ENCODE measurements at places on chromosomes 13 and 19.

DNA sequence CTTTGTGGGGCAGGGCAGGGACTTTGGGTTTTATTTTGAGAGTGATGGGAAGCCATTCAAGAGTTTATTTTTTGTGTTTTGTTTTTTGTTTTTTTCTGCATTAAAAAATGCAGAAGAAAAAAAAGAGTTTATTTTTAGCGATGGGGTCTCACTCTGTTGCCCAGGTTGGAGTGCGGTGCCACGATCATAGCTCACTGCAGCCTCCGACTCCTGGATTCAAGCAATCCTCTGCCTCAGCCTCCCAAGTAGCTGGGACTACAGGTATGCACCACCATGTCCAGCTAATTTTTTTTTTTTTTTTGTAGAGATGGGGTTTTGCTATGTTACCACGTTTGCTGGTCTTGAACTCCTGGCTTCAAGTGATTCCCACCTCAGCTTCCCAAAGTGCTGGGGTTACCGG lies 12.5 kb upstream of the CA11 start:
- DNase-seq: no peak

DNA sequence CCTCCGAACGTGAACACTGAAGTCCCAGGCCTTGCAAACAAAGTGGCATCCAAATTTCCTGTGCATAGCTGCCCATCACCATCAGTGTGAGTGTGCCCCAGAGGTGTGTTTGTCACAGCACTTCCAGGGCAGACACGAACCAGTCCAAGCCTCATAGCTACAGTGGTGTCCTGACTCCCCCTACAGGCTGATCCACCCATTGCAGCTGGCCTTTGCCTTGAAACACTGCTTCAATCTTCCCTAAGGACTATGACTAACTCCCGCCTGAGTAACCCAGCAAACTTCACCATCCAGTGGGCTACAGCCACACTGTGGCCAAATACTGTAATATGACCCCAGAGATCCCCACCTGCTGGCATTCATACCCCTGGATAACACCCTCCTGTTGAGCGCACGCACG lies 3.9 kb downstream of the ZNF266 start:
- no peak for DNase-seq

GRCh38 chr13:63540061-63540460 lies 2124.4 kb upstream of the PCDH20 start:
- DNase-seq: no peak

DNA sequence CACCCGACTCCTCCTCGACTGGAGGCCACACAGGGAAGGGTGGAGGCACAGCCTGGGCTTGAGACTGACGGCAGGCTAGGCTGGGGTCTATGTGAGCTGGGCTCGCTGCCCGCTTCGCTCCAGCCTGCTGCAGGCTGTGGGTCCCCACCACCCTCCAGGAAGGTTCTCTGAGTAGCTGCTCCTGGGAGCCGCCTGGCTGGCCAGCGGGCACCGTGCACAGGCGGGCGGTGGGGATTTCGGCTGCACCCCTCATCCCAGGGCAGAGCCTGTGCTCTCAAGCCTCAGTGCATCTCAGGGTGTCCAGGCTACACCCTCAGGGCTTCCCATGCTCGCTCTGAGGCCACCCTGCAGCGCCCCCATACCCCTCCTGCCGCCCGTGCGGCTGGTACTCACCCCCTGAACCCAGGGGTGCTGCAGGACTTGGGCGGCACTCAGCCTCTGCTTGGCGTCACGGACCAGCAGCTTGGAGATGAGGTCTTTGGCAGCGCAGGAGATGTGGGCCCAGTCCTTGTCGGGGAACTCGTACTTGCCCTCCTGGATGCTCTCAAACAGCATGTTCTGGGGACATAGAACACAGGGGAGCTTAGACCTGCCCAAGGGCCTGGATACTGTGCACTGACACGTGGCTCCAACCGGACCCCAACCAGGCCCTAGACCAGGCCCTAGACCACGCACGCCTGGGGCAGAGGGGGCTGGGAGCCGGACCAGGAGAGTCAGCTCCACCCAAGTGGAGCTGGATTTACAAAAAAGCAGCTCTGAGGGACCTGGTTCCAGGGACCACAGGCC lies 10.2 kb downstream of the MKNK2 start:
- DNase-seq: no peak

GRCh38 chr13:83453300-83453699 lies 429.0 kb downstream of the SLITRK1 start:
- no peak for DNase-seq

DNA sequence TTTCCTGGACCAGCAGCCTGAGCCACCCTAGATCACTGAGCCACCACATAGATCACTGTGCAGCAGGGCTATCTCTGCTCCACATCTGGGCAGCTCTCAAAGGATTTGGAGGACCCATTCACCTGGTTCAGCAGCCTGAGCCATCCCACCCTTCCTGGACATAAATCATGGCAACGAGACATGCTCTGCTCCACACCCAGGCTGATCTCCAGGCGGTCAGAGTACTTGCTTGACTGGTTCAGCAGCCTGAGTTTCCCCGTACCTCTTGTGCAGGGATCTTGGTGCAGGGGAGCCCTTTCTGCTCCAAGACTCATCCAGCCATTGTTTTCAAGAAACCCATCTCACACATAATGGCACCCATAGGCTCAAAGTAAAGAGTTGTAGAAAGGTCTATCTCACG lies 195.3 kb downstream of the LIG4 start:
- DNase-seq: no peak

DNA sequence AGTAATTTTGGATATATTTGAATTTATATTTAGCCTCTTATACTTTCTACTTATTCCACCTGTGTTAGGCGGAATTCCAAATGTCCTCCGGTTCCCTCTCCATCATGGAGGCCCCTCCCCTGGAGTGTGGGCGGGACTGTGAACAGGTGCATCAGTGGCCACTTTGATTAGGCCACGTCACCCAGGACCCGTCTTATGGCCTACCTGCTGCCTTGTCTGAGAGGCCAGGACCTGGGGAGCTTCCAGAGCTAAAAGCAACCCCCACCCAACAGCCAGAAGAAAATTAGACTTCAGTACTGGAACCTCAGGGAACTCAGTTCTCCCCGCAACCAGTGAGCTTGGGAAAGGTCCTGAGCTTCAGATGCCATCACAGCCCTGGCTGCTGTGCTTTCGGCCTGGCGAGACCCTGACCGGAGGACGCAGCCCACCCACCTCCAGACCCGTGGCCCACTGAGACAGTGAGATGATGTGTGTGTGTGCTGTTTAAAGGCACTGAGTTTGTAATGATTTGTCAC lies 200.2 kb upstream of the SOX1 start:
- peak; percentile 37 for DNase-seq

GRCh38 chr13:90866006-90866405 lies 481.5 kb upstream of the MIR17HG start:
- no peak for DNase-seq

DNA sequence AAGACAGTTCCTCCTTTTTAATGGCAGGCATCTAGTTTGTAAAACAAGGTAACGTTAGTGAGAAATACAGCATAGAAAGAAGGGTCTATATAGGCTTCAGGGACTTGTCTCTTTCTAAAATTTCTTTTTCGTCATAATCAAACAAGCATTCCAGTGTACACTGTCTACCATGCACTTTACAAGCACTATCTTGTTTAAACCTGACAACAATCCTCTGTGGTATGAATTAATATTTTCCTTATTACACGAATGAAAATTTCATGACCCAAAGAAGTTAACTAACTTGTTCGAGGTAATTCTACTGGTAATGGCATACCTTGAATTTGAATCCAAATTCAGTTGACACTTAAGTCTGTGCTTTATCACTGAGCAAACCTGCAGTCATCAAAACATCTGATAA lies 399.7 kb upstream of the NBEA start:
- DNase-seq: no peak

GRCh38 chr19:18863843-18864362 lies 32.1 kb downstream of the CERS1 start:
- DNase-seq: no peak

- DNase-seq: no peak
Measured at GRCh38 chr13:98752467-98753290, at the start of gene SLC15A1. Gene SLC15A1 (minus strand): TSS chr13:98752672. CDS start chr13:98752598, 74 bp downstream.

DNA sequence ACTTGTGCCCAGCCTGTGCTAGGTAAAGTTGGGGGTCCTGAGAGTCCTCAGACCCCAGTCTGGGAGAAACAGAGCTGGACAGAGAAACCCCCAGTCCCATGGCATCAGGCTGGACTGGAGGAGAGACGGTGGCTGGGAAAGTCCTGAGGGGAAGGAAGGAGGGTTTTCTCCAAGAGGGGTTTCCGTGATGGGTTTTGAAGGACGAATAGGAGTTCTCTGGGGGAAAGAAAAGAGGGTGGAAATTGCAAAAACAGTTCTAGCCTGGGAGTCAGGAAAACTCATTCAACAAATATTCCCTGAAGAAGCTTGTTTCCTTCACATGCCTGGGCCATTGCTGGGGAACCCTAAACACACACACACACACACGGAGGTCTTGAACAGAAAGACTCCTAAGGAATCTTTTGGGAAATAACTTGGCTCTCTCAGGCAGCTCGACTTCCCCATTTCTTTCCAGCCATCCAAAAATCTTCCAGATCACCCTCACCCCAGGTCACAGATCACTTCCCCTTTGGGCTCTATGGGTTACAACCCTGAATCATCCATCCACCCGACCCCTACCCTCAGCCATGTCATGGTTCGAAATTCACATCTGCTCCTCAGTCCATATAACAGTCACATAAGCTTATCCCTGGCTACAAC lies 47.5 kb downstream of the COLGALT1 start:
- DNase-seq: no peak

DNA sequence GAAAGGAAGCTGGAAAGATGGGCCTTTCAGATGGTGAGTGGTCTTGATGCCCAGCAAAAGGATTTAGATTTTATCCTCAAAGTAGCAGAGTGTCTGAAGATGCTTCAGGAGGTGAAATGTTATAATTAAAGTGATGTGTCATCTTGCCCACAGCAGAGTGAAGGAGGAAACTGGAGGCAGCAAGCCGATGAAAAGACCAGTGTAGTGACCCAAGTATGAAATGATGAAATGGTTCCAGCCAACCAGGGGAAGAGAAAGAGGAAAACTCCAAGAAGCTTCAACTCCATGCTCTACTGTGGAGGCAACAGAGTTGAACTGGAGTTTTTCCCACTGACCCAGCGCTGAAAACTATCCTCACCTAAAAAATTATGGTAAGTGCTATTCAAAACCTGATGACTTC lies 66.7 kb downstream of the FOXO1 start:
- no peak for DNase-seq

DNA sequence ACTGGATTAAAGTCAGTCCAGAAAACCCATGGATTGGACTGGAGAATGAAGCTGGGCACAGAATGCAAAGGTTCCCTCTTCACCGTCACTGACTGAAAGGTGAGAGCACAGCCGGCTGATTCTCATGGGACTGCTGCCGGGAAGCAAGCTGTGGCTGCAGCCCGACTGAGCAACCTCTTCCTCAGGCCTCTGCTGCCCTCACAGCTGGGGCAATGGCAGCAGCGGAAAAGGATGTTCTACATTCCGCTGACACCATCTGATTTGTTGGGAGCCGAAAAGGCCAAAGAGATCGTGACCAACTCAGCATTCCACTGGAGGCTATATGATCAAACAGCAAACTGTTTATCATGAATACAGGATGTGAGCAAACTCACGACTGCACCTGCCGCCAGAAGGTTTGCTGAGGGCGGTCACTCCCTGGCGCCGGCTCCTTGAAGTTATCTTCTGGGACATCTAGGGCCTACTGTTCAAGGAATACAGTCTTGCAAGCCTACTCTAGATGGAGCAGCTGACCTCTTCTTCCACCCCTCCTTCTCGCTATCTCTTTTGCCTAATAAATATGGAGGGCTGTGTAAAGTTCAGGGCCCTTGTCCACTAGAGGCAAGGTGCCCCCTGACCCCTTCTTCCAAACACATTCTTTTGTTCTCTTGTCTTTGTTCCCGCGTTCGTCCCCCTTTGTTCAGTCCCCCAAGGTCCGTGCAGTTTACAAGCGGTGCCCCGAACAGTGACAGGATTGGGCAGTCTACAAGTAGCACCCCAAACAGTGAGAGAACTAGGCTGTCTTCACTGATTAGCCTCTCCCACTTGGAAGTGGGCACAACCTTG lies 19.6 kb upstream of the SIGLEC6 start:
- DNase-seq: no peak

GRCh38 chr19:47230921-47231214 lies at the start of gene BBC3:
Gene BBC3 (minus strand): TSS chr19:47231199. CDS start chr19:47228431, 2,768 bp downstream.
- DNase-seq: no peak

GRCh38 chr13:25738342-25739196 lies 313.2 kb downstream of the SHISA2 start:
- no peak for DNase-seq

DNA sequence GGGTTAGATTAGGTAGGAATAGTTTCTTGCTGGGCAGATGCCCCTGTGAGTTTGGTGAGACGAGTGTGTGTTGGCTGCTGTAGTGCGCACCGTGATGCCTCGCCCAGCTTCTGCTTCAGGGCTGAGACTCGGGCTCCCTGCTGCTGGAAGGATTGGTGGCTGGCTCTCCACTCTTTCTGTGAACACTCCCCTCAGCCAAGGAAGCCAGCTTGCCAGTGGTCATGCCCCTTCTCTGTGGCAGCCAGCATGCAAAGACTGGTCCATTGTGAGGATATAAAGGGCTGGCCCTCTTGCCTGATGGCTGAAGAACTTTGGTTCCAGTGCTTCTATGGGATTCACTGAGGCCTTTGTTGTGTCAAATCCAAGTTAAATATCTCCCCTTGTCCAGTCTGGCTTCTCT lies 2.9 kb upstream of the HTR2A start:
- DNase-seq: no peak

DNA sequence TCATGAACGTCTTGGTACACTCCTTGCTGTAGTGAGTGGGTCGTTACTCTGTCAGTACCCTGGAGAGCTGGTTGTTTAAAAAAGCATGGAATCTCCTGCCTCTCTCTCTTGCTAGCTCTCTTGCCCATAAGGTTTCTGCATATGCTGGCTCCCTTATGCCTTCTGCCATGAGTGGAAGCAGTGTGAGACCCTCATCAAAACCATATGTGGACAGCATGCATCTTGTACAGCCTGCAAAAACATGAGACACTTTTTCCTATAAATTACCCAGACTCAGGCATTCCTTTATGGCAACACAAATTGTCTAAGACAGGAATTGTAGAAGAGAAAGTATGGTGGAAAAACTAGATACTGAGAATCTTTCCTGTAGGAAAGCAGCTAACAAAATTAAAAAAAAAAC lies 516.3 kb downstream of the SLITRK6 start:
- DNase-seq: no peak

- DNase-seq: no peak
Measured at GRCh38 chr19:39032063-39032918, at the start of gene FBXO27. Gene FBXO27 (minus strand): TSS chr19:39032549. CDS start chr19:39032227, 322 bp downstream.

GRCh38 chr13:75196147-75196837 lies 285.7 kb downstream of the TBC1D4 start:
- no peak for DNase-seq

DNA sequence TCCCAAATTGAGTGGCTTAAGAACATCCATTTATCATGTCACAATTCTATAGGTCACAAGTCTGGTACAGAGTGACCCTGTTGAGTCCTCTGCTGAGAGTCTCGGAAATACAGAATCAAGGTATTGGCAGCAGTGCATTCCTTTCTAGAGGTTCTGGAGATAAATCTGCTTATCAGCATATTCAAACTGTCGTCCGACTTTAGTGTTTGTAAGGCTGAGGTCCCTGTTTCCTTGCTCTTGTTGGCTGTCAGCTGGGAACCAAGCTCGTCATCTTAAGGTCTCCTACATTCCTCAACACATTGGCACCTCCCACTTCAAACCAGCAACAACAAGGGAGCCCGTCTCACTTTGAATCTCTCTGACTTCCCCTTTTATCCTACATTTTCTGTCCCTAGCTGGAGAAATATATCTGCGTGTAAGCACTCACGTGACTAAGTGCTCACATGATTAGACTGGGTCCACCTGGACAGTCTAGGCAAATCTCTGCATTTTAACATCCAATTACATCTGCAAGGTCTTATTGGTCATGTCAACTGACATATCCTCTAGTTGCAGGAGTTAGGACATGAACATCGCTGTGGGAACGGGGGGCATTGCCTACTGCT lies 886.8 kb downstream of the PCDH9 start:
- DNase-seq: no peak
